ENCODE measurements at places on chromosomes 5 and 9.
A peak's percentile ranks its signal among the peaks of the same experiment; 100 is the strongest.

DNA sequence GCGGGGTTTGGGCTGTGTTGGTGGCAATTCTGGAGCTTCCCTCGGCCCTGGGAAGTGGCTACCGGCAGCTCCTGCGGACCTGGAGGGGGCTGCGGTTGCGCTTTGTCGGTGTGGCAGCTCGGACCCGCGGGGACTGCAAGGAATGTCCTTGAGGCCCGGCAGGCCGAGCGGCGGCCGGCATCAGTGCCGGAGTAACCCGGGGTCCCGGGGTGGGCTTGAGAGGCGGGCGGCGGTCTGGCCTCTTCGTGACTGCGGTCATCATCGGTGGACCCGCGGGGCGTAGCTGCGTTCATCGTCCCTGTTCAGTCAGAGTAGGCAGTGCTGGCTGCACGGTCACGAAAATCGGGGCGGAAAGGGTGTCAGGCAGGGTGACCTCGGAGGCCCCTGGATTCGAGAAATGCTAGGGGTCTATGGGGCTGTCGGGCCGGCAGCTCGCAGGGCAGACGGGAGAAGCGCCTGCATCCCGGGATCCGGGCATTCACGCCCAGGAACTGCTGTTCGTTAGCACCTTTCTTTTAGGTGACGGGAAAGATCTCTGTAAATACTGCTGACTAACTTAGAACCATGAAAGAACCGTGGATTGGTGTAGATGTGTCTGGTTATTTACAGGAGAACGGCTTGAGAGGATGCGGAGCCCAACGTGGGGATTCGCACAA is 474 bp downstream of the HMGCR start:
- DNase-seq, result peak; percentile 16

DNA sequence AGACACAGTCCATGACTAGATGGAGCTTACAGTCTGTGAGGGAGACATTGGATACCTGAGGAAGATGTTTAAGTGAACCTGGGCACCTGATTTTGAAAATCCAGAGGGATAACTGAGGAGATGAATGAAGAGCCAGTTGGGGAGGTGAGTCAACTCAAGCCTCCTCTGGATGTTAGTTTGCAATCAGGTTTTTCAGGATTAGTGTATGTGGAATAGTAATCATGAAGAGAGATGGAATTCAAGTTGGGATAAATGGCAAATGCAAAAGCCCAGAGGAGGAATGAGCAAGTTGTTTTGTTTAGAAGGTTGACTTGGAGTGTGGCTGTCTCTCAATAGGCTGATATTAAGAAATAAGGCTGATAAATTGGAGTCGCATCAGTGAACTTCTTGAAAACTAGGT is 28.9 kb downstream of the PRDM6 start:
- DNase-seq, result no peak

DNA sequence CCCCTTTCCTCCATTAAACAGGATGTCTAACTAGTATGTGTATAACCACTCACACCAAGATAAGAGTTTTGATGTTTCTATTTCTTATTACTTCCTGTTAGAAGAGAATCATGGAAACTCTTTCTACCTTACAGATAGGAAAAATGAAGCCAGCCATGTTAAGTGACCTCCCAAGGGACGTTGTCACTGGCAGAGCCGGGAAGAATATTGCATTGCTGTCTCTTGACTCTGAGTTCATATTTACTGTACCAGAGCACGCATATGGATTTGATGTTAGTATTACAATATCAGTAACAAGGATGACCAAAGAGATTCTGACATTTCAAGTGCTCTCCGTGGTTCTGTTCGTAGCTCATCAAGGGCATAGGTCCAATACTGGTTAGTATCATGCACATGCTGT is 12.5 kb upstream of the C5orf63 start:
- no peak for DNase-seq

GRCh38 chr5:93019896-93020295 is 561.1 kb downstream of the NR2F1-AS1 start:
- DNase-seq, result no peak

- peak; percentile 15 for DNase-seq
Measured at GRCh38 chr9:37144762-37145161, 24.4 kb downstream of the ZCCHC7 start.

DNA sequence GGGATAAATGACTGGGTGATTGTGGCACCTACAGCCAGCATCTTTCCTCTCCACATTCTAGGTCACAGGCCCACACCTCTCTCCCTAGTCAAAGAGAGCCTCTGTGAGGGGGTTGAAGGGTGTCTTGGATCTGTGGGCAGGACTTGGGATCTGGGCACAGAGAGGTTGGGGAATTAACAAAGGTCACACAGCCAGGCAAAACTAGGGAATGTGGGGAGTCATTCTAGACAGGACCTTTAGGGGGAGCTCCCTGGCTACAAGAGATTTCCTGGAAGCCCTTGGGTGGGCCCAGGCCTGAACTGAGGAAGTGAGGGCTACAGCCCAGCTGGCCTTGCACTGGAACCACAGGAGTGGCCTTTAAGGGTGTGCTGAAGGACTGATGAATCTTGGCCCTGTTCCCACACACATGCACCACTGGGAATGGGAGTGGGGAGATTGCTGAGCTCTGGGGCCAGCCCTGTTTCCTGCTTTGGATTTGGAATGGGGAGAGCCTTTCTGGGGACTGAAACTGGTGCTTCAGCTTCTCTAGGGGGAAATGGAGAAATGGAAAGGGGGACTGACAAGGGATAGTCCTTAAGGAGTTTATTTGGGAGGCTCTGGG is 12.4 kb upstream of the CXXC5 start:
- no peak for DNase-seq

GRCh38 chr5:94433397-94434163 is 184.8 kb downstream of the KIAA0825 start:
- no peak for DNase-seq

- DNase-seq, result no peak
Measured at GRCh38 chr5:94423411-94423810, 195.0 kb downstream of the KIAA0825 start.

DNA sequence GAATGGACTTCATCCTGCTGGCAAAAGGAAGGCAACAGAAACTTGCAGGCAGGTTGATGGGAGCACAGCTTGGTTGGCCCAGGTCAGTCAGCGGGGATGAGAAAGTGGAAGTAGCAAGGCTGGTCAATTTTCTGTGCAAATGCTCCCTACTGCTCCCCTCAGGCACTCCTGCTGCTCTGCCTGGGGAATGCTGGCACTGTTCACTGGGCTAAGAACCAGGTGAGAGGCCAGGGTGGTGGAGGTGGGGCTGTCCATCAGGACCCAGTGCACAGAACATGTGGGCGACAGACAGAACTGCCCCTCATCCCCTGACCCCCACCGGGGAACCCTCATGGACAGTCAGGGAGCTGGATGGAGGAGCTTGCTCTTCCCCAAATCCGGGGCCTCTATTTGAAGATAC is 593.1 kb downstream of the IRX1 start:
- no peak for DNase-seq

GRCh38 chr5:175683231-175683630 is 25.4 kb downstream of the HRH2 start:
- DNase-seq, result no peak

DNA sequence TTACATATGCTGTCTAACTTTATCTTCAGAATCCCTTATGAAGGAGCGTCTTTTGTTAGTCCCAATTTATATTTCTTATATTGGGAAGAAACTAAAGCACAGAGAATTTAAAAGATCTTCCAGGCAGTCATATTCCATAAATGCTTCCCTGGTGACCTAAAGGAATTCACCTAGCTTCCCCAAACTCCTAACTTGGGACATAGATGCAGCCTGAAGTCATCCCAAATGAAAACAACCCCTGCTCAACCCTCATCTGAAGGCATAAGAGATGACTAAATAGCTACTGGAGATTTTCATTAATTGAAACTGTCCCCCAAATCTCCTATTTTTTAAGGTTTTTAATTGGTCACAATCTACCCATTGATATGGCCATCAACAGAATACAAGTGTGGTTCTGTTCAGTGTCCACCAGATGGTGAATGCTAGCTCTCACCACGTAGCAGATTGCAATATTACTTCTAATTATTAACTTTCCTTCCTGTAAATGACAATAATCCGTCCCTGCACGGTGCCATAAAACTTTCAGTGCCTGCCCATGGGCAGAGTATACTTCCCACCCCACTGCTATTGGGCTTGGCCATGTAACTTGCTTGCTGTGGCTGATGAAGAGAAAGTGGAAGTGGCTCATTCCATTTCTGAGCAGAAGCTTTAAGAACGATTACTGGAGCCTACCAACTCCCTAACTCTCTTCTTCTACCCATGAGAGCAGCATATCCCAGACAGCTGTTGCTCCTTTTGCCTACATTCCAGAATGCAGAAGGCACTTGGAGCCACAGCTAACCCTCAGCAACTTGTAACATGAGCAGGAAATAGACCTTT is 18.7 kb downstream of the PRUNE2 start:
- no peak for DNase-seq

DNA sequence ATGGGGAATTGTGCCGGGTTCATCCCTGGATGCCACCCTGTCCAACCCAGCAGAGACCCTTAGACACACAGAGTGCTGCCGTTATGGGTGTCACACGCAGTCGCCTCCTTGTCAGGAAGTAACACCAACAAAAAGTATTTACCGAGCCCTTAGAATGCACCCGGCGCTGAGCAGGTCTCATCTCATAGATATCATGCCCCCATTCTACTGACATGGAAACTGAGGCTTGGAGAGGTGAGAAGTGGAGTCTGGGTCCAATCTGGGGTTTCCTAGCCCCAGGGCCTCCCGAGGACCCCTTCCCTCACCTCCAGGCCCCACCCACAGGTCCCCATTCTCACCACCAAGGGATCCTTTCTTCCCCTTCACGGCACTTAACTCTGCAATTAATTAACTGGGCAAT is 36.8 kb upstream of the BARHL1 start:
- no peak for DNase-seq

- no peak for DNase-seq
Measured at GRCh38 chr5:147754372-147755122, 28.0 kb downstream of the JAKMIP2 start.

DNA sequence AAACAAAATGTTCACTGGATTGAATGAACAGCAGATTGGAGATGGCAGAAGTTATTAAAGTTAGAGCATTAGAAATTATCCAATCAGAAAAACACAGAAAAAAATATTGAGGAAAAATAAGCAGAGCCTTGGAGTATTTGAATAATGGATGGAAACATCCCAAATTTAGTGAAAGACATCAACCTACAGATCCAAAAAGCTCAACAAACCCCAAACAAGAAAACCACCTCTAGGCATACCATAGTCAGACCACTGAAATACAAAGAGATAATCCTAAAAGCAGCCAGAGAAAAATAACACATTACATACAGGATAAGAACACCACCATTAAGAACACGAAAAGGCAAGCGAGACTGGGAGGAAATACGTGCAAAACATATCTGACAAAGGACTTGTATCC is 5.2 kb downstream of the INIP start:
- DNase-seq, result no peak

GRCh38 chr5:109597893-109598292 is 91.8 kb upstream of the MAN2A1 start:
- no peak for DNase-seq

DNA sequence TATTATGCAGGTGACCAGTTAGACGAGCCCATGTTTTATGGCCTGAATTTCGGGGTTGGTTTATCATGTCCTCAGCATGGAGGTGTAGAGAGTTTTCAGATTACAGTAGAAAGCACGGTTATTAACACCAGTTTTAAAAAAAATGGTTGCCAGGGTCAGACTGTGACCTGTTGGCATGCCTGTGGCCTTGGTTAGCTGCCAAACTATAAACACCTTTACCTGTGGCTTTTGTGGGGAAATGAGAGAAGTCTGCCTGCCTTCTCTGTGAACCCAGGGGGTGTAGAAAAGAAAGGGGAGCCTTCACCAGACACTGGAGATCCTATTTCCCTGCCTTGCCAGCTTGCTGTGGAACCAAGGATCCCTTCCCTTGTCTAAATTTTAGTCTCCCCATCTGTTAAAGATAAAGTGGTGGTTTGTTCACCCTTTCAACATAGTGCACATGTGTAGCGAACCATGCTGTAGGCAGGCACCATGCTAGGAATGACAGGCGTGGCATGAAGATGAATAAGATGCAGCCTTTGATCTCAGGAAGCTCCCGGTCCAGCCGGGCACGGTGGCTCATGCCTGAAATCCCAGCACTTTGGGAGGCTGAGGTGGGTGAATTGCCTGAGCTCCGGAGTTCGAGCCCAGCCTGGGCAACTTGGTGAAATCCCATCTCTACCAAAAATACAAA is 6.1 kb upstream of the PHF19 start:
- no peak for DNase-seq

DNA sequence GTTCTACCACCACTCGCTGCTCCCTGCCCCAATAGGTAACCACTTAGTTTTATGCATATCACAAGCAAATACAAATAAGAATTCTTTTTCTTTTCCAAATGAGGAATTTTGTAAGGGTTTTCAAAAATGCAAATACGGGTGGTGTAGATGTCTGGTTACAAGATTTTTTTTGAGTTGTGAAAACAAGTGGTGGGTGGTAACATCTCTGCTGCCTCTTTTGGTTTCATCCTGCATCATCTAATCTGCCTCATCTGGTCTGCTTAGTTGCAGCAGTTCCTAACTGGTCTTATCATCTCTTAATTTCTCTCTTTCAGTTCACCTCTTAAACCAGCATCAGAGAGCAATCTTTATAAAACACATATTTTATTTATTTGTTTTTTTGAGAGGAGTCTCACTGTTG is 5.3 kb downstream of the NFX1 start:
- peak; percentile 59 for DNase-seq

DNA sequence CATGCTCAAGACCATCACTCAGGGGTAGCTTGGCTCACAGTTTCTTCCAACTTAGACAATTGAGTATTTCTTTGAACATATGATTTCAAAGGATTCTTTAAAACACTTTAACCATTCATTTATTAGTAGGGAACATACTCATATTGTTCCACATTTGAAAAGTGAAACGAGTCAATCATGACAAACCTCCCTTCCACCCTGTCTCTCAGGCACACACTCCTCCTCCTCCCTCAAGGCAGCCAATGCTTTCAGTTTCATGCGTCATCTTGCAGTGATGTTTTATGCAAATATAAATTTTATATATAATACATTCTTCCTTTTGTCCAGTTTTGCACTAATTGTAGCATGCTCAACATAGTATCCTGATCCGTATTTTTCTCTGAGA is 126.0 kb upstream of the BOD1 start:
- DNase-seq, result peak; percentile 81

DNA sequence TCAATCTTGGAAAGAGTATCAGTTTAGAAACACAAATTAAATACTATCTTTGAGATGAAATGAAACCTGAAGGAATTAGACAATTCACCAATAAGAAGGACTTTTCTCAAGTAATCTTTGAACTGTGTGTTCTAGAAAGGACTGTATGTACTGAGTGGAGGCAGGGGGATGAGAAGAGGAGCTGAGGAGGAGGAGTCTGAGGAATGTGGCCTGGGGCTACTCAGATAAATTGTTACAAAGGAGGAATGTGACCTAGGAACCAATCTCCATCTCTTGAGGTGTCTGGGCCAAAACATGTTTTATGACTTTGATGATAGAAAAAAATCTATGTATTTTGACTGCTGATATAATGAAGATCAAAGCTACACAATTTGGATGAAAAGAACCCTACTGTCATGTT is 124.3 kb upstream of the ANKRD55 start:
- no peak for DNase-seq

GRCh38 chr5:94420885-94421284 is 197.5 kb downstream of the KIAA0825 start:
- no peak for DNase-seq

Data from GM20000 (cell line).